ENCODE measurements at places on chromosomes 5 and 9.

DNA sequence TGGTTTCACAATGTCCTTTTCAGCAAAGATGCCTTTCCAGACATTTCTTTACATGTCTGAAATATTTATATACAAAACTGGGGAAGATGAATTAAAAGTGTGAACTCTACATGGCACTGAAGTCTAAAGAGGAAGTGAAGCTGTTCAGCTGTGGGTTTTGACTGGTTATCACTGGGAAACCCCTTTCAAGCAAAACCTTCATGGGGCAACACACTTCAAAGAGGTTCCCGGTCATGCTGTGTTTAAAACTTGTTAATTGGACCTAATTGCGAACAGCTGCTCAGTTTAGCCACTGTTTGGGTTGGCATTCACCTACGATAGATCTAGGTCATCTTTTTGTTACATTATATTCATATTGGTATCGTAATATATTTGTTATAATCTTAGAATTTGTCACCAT, 20.0 kb upstream of the GDNF start:
- no peak for DNase-seq

DNA sequence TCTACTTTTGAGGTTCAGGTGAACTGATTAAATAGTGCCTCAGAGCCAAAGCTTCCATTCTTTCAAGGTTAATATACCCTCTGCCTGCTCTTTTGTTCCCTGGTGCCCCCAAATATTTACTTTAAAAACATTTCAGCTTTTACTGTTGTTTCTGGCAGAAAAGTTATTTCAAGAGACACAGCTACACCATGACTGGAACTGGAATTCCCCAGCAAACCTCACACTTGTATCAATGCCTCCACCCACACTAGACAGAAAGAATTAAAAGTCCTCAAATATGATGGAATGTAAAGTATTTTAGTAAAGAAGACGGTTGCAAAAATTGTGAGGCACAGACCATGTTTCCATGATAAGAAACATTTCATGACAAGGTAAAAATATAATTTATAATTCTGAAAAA, 720.2 kb upstream of the TYRP1 start:
- DNase-seq = no peak

DNA sequence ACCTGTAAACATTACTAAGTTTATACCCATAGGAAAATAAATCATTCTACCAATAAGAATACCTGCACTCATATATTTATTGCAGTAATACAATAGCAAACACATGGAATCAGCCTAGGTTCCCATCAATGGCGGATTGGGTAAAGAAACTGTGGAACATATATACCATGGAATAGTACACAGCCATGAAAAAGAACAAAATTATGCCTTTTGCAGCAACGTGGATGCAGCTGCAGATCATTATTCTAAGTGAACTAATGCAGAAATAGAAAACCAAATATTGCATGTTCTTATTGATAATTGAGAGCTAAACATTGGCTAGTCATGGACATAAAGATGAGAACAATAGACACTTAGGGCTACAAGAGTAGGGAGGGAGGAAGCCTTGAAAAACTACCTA, 667.4 kb upstream of the WWC1 start:
- no peak for DNase-seq

- no peak for DNase-seq
Observed at GRCh38 chr9:32399110-32399815, 14.8 kb downstream of the ACO1 start.

DNA sequence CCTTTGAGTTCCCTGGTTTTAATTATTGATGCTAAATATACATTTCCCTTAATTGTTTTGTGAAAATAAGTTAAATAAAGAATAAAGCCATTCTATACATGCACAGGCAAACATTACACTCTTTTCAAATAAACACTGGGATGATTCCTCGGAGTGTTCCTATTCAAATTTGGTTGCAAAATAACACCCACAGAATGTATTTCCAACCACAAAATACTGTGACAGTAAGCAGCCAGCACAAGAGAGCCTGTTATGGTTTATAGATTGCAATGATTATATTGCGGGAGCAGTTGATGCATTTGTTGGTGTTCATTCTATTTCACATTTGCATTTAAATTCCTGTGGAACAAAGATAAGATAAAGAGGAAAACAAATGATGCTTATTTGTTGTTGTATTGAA, 632.6 kb upstream of the WWC1 start:
- no peak for DNase-seq

DNA sequence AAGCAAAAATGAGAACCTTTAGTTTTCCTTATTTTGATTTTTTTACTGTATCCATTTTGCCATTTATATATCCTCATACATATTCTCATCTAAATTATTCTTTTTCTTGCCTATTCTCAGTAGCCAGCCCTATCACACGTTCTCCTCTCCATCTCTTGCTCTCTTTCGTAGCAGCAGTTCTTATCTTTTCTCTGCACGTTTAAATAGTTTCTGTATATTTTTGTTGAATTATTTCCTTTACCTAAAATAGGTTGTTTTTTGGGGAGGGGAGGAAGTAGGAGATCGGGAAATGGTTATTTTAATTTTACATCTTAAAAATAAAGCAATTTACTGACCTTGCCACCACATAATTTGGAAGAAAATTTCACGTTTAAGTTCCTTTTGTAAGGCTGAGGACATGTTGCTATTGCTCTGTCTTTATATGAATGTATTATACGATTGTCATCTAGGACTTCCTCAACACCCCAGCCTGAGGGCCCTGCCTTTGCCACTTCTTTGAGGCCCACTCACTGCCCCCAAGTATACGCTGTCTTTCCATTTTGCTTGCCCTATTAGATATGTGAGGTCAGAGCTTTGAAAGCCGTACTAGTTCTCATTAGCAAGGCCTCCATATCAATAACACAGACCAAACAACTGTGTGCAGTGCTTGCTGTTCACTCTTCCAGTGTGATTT, 140.3 kb downstream of the GNAQ start:
- no peak for DNase-seq

DNA sequence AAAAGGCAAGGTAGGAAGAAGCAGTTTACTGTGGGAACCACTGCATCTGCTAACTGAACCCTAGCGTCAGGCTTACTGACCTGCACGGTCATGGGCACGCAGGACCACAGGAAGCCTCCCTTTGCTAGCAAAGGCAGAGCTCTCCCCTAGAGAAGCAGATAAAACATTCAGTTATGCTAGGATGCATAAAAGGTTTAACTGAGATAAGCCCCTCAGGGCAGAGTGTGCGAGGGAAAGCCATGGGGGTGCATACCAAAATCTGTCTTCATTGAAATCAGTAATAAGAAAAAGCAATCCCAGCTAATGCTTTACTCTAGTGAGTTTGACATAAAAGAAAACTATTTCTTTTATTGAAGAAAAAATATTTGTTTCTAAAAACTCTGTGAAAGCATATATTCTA, 2403.7 kb upstream of the C9orf72 start:
- DNase-seq = no peak

- no peak for DNase-seq
Observed at GRCh38 chr9:68817079-68817875, 112.2 kb downstream of the PIP5K1B start.

DNA sequence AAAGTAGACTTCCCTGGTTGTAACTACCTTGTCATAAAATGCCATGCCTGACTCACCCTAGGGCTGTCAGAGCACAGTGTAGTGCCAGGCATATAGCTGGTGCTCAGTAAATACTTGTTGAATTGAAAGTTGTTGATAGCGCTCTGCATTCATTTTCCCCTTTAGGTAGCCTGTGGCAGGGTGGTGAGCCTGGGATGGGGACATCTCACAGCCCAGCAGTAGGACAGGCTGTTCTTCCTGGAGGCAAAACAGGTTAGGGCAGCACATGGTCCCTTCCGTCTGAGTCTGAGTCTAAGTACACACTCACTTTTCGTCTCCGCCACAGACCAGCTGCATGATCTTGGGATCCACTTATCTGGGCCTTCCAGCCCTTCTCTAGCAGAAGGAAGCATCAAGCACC, 401.9 kb downstream of the ZSWIM6 start:
- DNase-seq = no peak

DNA sequence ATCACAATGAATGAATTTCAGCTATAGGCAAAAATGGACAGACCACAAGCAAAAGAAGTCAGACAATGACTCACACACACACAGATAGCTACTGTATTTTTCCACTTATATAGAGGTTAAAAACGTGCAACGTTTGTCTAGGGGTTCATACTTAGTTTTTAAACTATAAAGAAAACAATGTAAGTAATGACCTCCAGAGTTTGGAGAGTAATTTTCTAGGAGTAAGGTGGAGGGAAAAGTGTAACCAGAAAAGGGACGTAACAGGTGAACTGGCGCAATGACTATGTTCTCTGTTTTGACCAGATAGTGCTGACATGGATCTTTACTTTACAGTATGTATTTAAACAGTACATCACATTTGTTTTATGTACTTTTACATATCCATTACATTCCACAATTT, 51.1 kb downstream of the FNIP1 start:
- no peak for DNase-seq

- no peak for DNase-seq
Observed at GRCh38 chr9:134130503-134131375, 5.1 kb upstream of the WDR5 start.

GRCh38 chr9:95078939-95079338, 238.6 kb downstream of the FANCC start:
- DNase-seq = no peak
